Activated CD4-positive, alpha-beta T cell treated with anti-CD3 and anti-CD28 coated beads, Interleukin-2, amount 50 U/mL, for 48 hours (primary cell): ENCODE measurements at places on chromosomes 5 and 9.

GRCh38 chr9:106560540-106560939 lies 302.4 kb upstream of the ZNF462 start:
- DNase-seq: no peak

- DNase-seq: peak; percentile 61
Observed at GRCh38 chr5:131379723-131380122, 115.9 kb downstream of the CDC42SE2 start.

- DNase-seq: no peak
Observed at GRCh38 chr9:88974641-88975040, 16.6 kb upstream of the S1PR3 start.

DNA sequence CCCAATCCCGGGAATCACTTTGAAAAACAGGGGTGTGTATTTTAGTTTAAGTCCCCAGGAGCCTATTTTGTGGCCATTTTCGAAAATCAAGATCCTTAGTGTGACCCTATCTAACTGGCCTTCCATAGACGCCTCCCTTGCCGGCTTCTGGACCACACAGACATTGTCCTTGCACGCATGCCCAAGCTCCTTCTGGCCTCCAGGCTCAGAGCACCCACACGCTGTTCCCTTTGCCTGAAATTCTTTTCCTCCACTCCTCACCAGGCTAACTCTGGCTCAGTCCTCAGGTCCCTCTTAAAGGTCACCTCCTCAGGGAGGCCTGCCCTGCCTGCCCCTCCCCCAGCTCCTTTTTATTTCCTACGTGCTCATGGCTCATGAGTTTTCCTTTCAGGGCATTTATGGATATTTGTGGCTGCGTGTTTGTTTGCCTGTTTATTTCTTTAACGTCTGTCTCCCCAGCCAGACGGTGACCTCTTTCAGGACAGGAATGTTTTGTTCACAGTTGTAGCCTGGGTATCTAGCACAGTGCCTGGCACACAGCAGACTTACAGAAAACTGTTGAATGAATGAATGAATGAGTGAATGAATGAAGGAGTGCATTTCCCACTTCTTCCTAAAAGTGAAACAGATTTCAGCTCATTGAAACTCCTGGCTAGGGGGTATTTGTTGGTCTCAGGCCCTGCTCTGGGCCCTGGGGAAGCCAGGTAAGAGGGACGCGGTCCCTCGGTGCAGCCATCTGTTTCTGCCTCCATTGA lies 79.1 kb upstream of the IER5L start:
- DNase-seq: no peak

DNA sequence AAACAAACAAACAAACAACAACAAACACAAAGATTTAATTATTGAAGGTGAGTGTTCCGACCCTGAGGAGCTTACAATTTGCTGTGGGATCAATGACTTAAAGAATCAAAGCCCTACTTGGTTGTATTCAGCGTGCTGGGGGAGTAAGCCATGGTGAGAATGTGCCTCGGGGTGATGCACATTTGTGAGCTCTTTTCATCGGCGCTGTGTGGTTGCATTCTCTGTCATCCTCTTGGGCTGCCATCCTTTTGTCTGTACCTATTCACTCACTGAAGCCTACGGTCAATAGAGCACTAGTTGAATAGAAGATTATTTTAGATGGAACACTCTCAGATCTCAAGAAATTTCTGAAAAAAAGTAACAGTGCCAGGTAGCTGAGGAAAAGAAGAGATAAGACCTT lies 203.9 kb downstream of the CTNND2 start:
- DNase-seq: no peak

DNA sequence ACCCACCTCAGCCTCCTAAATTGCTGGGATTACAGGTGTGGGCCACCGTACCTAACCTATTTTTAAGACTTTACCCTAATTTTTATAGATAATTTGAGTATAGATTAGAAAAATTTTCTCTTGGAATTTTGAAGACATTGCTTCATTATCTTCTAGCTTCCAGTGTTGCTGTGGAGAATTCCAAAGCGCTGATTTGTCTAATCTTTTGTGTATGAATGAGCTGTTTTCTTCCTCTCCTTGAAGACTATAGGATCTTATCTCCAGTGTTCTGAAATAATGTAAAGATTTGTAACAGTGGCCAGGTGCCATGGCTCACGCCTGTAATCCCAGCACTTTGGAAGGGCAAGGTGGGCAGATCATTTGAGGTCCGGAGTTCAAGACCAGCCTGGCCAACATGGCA lies 5.7 kb upstream of the SNX24 start:
- no peak for DNase-seq

DNA sequence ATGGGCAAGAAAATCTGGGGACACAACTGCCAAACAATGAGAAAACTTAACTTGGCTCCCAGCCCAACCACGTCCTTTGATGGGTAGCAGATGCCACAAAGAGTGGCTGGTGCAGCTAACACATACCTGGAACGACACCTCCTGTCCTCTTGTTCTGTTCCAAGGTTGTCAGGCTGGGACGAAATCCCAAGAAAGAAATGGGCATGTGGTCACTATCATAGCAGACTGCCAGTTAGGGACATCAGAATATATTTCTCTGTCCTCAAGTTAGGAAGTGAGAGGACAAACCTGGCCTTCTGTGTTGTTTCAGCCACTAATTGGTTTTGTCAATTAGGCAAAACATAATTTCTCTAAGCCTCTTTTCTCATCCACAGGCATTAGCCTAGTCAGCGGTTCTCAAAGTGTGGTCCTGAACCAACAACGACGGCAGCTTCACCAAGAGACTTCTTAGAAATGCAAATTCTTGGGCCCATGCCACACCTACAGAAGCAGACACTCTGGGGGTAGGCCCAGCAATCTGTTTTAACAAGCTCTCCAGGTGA lies 63.4 kb downstream of the RAPGEF1 start:
- no peak for DNase-seq

DNA sequence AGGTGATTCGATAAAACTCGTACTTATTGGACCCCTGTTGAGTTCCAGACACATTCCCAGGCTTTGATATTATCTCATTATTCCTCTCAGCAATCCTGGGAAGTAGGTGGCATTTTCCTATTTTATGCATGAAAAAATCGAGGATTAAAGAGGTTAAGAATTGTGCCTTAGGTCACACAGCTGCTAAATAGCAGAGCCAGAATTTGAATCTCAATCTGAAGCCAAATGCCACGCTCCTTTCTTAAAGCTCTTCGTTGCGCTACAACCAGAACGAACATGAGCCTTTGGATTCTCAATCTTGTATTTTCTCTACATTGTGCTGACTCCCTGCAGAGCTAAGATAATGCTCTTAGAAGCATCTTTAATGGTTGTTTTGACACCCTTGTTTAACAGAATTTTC lies 527.8 kb upstream of the TLE4 start:
- DNase-seq: no peak

DNA sequence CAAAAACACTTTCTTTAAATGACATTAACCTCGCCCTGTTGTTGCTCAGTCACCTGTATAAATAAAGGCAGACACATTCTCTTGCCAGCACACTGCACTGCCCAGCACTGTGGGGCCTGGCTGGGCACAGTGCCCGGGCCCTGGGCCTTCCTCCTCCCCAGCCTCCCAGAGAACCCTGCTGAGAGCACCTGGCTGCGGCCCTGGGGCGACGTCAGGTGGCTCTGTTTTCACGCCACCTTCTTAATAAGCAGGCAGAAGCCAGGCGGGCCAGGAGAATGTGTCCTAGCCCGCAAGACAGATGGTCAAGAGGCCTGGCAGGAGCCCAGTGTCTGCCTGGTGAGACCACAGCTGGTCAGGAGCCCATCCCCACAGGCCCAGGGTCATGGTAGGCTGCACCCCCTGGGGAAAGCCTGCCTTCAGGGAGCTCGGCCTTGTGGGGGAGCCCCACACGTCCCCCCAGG lies 8.2 kb upstream of the AGPAT2 start:
- DNase-seq: no peak

DNA sequence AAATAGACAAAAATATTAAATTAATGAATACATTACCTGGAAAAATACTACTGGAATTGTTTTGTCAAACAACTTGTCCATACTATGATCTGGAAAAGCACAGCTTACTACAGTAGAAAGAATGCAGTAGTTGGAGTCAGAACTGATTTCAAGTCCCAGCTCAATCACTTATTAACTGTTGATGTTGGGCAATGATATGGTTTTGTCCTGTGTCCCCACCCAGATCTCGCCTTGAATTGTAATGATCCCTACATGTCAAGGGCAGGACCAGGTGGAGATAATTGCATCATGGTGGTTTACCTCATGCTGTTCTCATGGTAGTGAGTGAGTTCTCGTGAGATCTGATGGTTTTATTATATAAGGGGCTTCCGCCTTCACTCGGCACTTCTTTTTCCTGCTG lies 247.5 kb downstream of the CD180 start:
- DNase-seq: no peak

DNA sequence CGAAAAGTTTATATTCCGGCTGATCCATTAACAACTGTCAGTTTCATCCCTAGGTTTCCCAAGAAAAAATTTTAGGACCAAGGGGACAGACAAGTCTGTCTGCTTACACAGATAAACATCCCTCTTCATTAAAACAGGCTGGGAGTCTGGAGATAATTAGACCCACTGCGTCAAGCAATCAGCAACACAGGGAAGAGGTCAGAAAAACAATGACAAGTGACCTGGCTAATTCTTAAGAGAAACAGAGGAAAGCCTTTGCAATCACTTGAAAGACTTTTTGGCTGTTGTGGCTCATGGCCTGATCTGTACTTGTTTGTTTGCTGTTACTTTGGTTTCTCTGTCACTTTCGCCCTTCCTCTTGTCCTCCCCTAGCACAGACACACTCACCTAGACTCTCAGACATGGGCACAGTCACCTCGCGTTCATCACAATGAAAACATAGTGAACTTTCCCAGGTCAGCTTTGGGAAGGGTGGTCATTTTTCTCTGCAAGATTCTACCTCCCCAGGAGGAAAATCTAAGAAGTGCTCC lies 2.9 kb upstream of the CCDC192 start:
- no peak for DNase-seq

- no peak for DNase-seq
Observed at GRCh38 chr5:78253201-78253600, 41.3 kb downstream of the AP3B1 start.

- DNase-seq: no peak
Observed at GRCh38 chr9:95561913-95562312, 45.1 kb upstream of the PTCH1 start.

- DNase-seq: peak; percentile 89
Observed at GRCh38 chr5:67165526-67166459, 30.8 kb downstream of the CD180 start.

DNA sequence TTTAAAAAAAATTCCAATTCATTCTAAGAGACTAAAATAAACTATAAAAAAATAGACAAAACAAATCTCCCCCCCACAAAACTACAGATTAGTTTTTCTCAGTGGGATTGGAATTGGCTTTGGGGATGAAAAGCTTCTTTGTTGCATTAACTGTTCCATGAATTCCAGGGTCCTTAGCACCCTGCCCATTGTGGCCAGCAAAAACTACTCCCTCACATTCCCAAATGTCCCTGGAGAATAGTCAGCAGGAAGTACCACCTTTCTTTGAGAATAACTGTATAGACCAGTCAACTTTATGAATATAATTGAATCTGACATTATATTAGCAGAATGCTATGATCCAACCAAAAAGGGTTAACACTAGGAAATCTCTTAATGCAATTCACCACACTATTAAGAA lies 147.9 kb downstream of the LPAR1 start:
- no peak for DNase-seq

DNA sequence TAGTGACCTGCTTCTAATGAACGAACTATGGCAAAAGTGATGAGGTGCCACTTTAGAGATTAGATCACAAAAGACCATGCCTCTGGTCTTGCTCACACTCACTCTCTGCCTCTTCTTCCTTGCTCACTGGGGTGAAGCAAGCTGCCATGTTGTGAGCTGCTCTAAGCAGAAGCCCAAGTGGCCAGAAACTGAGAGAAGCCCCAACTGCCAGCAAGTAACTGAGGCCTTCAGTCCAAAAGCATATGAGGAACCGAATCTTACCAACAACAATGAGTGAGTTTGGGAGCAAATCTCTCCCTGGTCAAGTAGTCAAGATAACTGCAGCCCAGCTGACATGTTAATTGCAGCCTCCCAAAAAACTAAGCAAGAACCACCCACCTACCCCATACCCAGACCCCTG lies 126.0 kb upstream of the ACO1 start:
- DNase-seq: no peak

DNA sequence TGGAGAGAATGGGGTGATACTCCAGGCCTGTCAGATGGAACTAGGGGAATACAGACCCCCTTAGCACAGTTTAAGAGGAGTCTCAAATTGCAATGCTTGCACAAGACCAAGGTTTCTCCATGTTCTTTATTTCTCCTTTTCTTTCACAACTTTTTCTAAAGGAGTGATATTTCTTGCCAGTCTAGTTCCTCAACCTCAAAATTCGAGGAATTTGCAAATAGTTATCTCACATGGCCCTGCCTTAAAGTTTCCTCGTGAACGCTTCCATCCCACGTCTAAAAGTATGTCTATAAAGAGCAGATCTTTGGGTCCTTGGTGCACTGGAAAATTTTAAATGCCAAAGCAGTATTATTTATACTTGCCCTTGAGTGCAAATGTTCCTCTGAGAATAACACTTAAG lies 373.8 kb upstream of the KLF4 start:
- DNase-seq: no peak

- no peak for DNase-seq
Observed at GRCh38 chr5:133642153-133642722, 29.9 kb upstream of the FSTL4 start.

DNA sequence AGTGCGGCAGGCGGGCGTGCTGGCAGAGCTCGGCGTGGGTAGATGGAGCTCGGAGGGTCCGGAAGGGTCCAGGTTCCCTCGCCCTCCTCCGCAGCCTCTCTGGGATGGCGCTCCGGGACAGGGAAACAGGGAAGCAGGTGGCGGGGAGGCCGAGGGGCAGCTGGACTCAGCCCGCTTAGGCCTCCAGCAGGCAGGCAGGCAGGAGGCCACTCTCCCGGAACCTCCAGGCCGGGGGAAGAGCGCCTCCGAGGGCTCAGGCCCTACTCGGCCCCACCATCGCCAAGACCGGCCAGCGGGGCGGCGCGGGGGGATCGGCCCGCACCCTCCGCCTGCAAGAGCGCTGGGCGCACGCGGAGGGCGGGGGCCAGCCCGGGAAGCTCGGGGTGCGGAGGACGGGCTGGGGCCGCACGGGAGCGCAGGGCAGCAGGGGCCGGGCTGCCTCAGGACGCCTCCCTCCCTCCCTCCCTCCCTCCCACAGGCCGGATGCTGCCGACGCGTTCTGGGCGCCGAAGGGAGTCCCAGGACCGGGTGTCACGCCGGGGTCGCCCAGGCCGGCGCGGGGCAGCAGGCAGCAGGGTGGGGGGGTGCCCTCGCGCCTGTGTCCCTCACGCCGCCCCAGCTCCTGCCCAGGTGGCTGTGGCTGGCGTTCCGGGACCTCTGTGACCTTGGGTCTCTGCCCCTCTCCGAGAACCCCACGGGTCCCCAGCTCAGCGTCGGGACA lies 977 bp downstream of the MGAT4B start:
- peak; percentile 40 for DNase-seq

DNA sequence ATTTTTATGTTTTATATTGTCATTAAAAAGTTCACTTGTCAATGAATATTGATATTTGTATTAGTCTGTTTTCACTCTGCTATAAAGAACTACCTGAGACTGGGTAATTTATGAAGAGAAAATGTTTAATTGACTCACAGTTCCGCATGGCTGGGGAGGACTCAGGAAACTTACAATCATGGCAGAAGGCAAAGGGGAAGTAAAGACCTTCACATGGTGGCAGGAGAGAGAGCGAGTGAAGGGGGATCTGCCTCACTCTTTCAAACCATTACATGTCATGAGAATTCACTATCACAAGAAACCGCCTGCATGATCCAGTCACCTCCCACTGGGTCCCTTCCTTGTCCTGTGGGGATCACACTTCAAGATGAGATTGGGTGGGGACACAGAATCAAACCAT lies 27.4 kb downstream of the SRD5A1 start:
- no peak for DNase-seq

- DNase-seq: no peak
Observed at GRCh38 chr5:178778919-178779318, 48.5 kb upstream of the ZNF354A start.
